Right ventricle myocardium inferior (tissue), 1 donor: ENCODE measurements at places on chromosomes 16 and 17. TPM values are rescaled to one million over a fixed set of nuclear protein-coding genes. Genes with fewer than 3 reads are reported as not detected.

DNA sequence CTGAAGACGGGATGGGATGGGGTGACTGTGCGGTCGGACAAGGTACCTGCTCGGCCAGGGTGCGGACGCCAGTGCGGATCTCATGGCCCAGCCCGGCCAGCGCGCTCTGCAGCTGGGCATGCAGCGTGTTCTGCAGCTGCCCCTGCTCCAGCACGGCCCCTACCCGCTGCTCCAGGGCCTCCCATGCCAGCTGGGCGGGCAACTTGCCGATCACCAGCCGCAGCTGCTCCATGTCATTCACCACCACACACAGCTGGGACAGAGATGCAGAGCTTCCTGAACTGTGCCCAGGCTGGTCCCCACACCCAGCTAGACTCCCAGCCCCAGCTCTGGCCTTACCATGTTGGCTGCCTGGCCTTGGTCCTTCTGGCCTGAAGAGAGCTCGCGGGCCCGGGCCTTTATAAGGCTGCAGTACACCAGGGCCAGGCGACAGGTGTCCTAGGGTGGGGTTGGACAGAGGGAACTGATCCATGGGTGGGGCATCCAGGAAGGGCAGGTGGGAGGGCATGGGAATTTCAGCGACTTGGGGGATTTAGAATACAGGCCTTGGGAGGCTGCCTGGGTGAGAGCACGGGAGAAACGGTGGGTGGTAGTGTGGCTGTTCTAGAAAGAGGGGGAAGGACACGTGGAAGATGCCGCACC lies 9.8 kb downstream of the UNC13D start:
- DNase-seq = no peak

OR1F1 gene
- not detected for total RNA-seq

DNA sequence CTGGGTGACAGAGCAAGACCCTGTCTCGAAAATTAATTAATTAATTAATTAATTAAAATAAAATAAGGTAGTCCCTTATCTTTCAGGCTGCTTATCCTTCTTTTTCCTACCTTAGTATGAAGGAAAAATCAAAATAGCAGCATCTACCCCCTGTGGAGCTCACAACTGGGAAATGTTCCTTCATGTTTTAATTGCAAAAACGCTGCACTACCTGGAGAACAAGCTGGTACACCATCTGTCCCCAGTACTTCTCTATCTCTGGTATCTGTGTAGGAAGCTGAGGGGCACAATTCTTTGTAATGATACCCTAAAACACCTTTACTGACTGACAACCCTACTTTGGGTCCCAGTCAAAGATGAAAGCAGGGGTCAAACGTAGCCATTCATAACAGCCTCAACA lies 55.1 kb upstream of the MNT start:
- DNase-seq = no peak

ALOX15 gene
- total RNA-seq = 0.19 TPM

DNA sequence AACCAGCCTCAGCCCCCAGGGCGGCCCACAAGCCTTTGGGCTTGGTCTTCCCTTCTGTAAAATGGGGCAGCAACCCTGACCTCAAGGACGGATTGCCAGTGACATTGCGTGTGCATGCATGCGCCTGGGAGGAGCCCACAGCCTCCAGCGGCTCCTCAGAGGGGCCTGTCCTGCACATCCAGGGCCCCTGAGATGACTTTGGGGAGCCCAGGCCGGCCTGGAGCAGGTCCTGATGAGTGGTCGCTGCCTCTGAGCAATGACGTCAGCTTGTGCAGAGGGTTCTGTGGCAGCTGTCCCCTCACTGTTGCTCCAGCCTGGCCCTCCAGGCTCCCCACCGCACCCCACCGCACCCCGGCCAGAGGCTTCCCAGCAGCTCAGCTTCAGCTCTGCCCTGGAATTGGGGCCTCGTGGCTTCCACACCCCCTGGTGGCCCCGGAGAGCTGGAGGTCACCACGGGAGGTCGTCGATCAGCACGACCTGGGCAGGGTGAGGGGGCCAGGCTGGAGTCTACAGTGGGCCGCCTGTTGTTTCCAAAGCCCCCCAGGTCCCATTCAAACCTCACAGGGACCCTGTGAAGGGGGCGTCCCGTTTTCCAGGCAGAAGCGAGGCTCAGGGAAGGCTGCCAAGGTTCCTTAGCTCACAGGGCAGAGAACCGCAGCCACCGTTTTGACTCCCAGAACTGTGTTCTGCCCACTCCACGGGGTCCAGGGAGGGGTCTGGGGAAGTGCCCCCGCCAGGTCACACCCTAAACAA lies 341.8 kb downstream of the SEC14L1 start:
- DNase-seq = peak; percentile 43

DNA sequence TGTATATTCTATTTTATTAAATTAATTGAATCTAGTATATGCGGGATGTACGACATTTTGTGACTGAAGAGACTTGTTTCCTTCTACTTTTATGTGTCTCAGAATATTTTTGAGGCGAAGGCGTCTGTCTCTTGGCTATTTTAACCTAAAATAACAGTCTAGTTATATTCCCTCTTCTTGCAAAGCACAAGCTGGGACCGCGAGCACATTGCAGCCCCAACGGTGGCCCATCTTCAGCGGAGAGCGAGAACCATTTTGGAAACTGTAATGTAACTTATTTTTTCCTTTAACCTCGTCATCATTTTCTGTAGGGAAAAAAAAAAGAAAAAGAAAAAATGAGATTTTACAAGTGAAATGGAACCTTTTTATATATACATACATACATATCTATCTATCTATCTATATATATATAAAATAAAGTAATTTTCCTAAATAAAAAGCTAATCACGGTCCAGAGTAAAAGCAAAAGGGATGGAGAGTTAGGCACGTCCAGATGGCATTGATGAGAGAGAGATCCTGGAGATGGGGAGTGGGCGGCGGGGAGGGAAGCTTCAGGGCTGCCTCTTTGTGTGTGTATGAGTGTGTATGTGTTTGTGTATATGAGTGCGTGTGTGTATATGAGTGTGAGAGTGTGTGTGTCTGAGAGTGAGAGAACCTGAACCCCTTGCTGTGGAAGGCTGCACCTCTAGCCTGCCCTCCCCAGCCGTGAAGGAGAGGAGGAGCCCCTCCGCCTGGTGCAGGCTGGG lies 7.5 kb upstream of the ABCC3 start:
- peak; percentile 5 for DNase-seq

DNA sequence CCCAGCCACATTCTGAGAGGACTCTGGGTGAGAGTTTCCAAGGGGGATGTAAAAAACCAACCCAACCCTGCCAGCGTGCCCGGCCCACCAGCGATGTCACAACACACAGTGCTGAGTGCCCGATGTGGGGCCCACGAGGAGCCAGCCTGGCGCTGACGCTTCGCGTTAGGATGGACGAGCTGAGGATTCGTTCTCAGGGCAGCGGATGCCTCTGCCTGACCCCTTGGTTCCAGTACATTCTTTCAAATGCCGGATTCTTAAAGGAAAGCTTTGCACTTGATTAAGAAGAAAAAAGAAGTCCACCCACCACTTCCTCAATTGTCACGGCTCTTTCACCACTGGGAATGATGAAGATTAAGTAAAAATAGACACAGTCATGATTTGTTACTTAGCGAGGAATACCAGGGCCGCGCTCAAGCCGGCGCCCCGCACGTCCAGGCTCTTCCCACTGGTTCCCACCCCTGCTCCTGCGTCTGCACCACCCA lies 79.4 kb downstream of the IRF8 start:
- DNase-seq = peak; percentile 69

DNA sequence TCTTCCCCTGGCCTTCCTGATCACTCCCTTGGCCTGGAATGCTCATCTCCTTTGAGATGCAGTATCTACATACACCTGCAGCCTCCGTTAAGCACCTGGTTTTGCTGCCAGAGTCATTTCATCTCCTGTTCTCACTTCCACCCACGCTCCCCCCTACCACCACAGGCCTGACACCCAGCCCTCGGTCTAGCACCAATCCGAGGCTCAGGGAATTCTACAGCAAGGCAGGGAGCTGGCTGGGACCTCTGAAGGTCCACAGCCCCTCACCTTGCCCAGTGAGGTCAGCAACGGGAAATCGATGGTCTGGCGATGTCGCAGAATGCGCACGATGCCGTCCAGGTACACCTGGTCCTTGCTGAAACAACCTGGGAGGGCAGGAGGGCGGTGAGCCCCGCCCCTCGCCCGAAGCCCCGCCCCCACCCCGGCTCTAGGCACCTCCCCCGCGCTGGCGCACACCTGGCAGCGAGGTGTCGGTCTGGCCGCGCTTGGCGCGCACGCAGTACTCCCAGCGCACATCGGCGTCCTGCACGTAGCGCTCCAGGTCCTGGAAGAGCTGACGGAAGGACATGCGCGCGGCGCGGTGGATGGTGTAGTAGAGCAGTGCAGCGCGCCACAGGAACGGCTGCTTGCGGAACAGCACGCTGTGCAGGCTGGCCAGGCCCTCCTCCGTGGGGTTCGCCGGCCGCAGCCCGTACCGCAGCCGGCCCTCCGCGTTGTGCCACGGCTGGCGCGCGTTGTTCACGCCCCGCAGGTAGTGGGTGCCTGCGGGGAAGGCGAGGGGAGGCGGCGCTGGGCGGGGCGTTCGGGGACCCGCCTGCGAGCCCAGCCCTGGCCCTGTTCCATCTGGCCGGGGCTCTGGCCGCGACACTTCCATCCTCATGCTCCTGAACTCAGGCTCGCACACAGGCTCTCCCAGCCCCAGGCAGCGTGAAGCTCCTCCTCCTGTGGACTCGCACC lies 5.7 kb downstream of the MATCAP1 start:
- peak; percentile 81 for DNase-seq
